ENCODE measurements at places on chromosomes 4 and X.

- no peak for DNase-seq
These were observed 61.7 kb upstream of the PPP1R2C start for GRCh38 chrX:42839632-42840031.

DNA sequence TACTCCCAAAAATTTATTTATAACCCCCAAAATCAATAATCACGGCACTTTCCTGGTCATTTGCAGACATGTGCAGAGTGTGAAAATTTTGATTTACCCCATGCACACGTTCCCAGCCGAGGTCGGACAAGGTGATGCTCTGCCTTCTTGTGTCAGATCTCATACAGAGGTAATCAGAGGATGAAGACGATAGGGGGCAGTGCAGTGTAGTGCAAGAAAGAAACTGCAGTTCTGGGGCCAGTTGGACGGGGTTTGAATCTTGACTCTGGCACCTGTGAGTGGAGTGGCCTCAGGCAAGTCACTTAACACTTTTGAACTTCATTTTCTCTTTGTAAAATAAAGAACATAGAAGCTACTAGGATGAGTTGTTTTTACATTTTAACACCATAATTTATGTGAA lies 88.4 kb downstream of the FRMPD3 start:
- peak; percentile 16 for DNase-seq

- no peak for DNase-seq
These were observed 6.6 kb downstream of the ARL9 start for GRCh38 chr4:56512166-56512565.

- no peak for DNase-seq
These were observed 33.1 kb downstream of the MAGEB10 start for GRCh38 chrX:27840881-27841280.

DNA sequence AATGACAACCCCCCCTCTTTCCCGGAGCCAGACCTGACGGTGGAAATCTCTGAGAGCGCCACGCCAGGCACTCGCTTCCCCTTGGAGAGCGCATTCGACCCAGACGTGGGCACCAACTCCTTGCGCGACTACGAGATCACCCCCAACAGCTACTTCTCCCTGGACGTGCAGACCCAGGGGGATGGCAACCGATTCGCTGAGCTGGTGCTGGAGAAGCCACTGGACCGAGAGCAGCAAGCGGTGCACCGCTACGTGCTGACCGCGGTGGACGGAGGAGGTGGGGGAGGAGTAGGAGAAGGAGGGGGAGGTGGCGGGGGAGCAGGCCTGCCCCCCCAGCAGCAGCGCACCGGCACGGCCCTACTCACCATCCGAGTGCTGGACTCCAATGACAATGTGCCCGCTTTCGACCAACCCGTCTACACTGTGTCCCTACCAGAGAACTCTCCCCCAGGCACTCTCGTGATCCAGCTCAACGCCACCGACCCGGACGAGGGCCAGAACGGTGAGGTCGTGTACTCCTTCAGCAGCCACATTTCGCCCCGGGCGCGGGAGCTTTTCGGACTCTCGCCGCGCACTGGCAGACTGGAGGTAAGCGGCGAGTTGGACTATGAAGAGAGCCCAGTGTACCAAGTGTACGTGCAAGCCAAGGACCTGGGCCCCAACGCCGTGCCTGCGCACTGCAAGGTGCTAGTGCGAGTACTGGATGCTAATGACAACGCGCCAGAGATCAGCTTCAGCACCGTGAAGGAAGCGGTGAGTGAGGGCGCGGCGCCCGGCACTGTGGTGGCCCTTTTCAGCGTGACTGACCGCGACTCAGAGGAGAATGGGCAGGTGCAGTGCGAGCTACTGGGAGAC lies 1.6 kb downstream of the PCDH10 start:
- DNase-seq, result no peak

DNA sequence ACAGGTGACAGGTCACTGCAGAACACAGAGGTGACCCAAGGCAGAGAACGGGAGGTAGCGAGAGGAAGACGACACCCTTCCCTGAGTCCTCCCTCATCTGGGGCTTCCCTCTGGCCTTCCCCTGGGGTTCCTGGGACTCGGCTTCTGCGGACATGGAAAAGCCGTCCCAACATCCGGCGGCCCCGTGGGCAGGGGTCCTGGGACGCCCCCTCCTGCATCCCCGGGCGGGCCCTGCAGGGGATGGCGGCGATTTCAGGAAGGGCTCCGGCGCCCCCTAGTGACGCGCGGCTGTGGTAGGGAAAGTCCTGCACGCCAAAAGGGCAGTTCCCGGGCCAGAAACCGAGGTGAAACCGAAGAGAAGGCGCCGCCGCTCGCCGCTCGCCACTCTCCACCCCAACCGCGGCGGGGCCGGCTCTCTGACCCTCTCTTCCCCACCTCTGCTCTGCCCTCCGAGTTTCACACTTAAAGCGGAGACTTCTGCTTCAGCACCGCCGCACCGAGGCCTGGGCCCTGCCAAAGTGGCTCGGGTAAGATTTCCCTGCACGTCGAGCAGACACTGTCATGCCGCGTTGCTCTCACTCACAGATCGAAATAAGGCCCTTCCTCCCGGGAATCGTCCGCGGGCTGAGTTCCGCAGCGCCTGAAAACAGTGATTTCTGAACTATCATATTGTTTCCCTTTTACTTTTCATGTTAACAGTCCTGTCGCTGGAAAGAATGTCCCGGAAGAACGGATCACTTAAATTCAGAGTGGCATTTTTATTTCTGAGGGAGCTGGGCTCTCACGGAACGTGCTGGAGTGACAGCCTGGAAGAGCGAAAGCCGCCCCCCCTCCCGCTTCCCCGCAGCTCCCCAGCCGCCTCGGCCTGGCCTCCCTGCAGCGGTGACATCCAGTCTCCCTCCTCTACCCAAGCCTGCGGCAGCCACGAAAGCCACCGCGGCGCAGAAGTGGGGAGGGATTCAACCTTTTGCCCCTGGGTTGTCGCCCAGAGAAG lies 110.6 kb downstream of the DCTD start:
- DNase-seq, result no peak

DNA sequence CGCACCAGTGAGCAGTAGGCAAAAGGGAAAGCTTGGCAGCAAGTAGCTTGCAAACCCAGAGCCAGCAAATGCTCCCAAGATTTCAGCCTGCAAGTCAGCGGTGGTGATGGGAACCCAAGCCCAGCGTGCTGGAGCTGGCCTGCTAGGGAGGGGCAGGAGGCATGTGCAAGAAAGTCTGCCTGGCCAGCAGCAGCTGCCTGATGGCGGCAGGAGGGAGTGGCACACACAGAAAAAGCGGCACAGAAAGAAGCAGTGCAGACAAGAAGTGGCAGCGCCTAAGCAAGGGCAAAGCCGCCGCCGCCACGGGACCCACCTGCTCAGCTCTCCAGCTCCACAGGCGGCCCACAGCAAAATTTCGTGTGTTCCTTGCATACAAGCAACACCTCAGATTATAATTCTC lies 1206.5 kb upstream of the PABPC4L start:
- no peak for DNase-seq

- no peak for DNase-seq
These were observed 111.0 kb downstream of the CHRDL1 start for GRCh38 chrX:110684653-110685052.

GRCh38 chr4:8023696-8024033 lies 84.0 kb upstream of the AFAP1 start:
- DNase-seq, result no peak

- DNase-seq, result peak; percentile 57
These were observed 154.5 kb upstream of the SLC4A4 start for GRCh38 chr4:71184195-71184781.

- no peak for DNase-seq
These were observed 35.5 kb downstream of the EREG start for GRCh38 chr4:74400395-74400794.

GRCh38 chr4:111991163-111991562 lies 154.1 kb upstream of the FAM241A start:
- no peak for DNase-seq

DNA sequence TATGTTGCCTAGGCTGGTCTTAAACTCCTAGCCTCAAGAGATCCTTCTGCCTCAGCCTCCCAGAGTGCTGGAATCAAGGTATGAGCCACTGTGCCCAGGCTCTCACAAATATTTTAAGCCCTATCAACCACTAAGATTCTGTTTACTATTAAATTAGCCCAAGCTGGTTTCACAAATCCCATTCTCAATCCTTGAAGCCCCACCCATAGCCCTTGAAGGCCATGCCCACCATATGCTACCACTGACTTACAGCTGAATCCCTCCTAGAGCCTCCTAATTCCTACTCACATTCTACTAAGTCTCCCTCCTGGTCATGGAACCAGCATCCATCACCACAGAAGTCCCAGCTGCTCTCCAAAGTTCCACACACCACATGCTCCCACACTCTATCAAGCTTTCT lies 9.7 kb downstream of the GRIPAP1 start:
- DNase-seq, result no peak

DNA sequence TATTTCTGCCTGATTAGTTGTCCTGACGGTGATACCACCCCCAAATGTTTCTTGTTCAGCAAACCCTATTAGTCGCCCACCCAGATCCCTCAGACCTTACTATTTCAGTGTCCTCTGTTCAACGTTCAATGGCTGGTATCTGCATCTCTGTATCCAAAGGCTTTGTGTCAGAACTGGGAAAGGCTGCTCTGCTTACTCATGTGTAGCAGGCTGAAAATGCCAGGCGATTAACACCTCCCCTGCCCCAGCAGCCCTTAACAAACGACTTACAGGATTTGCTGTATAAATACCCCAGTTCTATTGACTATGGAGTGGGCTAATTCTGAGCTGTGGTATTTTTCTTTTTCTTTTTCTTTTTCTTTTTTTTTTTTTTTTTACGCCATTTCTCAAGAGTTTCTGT lies 415.0 kb downstream of the ZNF674 start:
- no peak for DNase-seq

GRCh38 chr4:150818661-150819060 lies 196.4 kb downstream of the LRBA start:
- no peak for DNase-seq

DNA sequence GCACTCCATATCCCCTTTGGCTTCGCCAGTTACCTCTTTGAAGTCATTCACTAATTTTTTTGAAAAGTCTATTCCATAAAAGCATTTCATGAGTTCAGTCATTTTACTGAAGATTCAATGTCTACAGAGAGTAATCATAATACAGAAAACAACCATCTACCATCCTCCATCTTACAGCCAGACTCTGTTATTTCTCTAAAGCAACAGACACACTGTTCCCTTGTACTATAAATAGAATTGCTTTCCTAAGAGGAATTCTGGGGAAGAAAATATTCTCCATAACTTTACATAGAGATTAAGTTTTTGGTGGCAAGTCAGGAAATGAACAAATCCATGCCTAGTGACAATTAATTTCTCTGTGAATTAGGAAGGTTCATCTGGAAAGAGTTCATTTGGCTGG lies 37.0 kb downstream of the XK start:
- no peak for DNase-seq

DNA sequence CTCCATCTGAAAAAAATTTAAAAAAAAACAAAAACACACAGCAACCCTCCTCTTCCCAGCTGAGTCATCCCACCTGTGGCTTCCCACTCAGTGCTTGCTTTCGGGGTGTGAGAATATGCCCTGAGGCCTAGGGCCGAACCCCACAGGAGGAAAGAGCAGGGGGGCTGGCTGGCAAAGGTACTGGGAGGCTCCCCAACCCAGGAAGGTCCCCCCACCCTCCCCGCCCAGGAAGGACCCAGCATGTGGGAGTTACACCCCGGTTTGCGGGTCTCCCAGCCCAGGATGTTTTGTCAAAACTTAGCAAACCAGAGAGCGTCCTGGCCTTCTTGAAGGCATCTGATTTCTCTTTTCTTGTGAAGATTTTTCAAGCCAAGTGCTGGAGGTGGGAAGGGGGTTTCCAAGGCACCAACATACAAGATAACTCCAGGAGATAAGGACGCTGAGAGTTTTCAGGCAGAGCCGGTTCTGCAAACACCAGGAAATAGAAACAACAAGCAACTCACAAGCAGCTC lies 25.7 kb upstream of the CSF2RA start:
- DNase-seq, result no peak

- peak; percentile 8 for DNase-seq
These were observed 36.3 kb downstream of the GPR143 start for GRCh38 chrX:9729171-9729885.

DNA sequence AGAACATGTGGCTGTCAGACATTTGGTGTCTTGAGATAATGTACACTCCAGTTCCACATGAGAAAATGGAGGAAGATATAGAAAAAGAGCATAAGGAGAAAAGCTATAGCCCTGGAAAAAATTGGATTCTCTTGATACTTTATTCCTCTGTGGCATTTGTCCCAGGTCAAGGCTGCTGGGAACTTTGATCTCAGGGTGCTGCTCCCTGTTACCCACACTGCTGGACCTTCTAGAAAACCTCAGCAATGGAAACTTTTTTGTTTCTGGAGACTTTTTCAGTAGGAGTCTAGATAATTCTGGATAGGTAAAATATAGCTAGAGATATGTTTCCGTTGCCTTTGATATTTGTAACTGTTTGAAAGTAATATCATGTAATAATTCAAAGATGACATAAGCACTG lies 11.1 kb downstream of the ADH1C start:
- no peak for DNase-seq

- DNase-seq, result no peak
These were observed 137.6 kb upstream of the TEX13D start for GRCh38 chrX:124194901-124195300.

DNA sequence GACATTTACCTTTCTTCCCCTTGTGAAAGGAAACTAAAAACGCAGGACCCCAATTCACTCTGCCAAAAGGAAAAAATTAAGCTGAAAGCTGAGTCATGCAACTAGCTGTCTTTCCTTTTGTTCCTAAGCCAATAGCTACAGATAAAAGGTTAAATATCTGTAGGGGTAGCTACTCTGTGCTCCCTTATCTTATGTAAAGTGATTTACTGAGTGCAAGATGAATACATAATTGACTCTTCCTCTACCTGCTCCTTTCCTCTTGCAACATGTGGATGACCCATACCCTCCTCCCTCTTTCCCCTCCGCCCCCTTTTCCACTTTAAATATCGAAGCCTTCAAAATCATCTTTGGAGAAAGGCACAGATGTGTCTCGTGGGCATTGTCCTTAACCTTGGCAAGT lies 68.0 kb upstream of the ZNF157 start:
- no peak for DNase-seq

GRCh38 chr4:180455226-180455625 lies 1788.0 kb upstream of the TENM3 start:
- DNase-seq, result no peak

GRCh38 chrX:52368368-52369055 lies at the start of gene XAGE2:
TSS of gene XAGE2 (plus strand) at chrX:52369021. CDS start at chrX:52370015, 994 bp downstream.
- DNase-seq, result no peak

DNA sequence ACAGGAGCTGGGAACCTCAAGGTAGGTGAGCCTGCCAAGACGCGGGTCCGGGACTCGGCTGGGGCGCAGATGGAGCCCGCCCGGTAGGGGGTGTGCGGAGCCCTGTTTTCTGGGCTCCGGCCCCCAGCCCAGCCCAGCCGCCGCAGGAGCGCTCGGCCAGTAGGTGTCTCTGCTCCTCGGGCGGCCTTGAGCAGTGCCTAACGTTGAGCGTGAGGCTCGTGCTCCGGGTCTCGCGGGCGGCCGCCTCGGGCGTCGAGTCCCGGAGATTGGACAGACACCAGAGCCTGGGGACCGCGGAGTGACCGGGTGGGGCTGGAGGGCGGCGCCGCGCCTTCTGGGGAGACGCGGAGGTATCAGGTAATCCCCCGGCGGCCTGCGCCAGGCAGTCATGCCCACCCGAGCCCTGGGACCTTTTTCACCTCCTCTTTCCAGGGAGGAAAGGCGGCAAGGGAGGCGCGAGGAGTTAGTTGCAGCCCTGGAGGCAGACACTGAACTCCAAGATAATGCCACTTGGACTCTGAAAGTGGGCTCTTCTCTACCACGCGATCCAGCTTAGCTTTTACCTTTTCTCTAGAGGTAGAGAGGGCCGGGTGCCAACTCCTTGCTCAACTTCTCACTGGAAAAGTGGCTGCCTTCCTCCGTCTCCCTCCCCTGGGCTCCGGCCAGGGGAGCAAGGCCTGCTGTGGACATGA lies 14.5 kb upstream of the FGG start:
- no peak for DNase-seq
